Adrenal gland (tissue), 19 donors: ENCODE measurements at places on chromosomes 12 and 14.

DNA sequence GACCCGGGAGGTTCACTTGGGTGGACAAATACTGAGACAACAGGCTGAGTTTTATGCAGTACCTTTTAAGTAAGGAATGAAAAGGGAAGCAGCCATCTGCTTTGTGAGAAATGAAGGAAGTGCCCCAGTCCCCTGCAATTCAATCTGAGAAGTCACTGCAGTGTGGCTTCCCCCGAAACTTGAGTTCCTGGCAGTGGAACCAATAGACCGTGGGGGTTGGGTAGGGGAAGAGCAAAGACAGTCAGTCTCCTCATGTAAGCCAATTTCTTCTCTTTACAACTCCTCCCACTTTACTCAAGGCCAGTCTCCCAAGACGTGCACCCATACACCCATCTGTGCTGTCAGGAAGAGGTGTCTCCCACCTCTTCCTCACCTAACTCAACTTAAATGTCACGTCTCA, 206.5 kb downstream of the BCAT1 start:
- peak; percentile 62 for DNase-seq

- DNase-seq, result no peak
Observed at GRCh38 chr14:68710776-68711175, 82.1 kb downstream of the ZFP36L1 start.

GRCh38 chr12:112584266-112584722, 165.5 kb downstream of the PTPN11 start:
- no peak for DNase-seq

DNA sequence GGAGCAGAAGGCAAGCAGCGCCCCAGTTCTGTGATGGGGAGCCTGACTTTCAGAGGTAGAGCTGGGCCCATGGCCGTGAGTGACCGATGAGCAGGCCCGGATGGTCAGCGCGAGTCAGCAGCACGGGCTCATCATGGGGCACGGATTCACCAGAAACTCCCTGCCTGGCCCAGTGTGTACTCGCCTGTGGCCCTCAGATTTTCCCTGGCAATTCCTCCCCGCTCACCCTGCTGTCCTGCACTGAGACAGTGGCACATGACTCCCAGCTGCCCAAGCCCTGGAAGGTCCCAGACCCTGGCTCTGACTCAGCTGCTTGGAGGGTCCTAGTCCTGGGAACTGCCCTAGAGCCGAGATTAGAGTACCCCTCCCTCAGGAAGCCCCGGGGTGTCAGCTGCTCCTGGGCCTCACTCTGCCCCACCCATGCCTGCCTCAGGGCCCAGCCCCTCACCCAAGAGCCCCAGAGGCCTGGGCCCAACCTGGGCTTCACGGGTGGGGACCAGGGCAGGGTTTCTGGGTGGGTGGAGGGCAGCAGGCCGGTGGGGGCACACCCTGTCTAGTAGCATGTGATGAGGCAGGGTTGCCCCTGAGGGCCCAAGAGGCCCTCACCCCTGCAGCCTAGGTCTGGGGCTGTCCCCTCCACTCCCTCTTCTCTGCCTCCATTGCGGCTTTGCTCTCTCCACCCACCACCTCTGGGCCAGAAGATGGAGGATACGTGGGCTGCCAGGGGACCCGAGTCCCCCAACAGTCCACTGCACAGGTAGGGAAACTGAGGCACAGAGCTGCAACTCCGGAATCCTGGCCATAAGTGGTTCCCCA, 8.4 kb downstream of the TRMT61A start:
- DNase-seq, result no peak

DNA sequence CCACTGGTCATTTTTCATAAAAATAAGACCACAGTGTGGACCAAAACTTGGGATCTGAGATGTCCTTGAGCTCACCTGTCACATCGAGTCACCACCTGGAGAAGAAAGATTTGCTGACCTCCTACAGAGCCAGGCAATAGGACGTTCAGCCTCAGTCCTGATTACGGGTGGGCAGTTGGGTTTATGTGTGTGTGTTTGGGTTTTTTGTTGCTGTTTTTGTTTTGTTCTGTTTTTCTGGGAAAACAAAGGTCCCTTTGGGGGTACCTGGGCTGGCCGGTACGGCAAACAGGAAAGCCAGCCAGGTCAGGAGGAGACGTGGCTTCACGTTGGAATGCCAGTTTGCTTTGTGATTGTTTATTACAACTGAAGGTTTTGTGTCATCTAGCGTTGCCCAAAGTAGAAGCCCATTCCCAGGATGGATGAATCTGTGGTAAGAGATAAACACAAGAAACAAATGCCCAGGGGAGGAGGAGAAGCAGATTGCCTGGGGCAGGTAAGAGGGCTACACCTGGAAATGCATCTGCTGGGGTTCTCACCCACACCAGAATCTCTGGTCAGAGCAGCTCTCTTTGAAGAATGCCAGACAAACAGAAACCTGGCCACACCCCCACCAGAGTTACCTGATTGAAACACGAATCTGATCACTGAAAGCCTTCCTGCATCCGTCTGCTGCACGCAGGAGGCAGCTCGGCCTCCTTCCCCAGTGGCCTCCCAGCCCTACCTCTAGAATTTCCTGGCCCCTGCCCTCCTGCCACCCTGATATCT, 100.1 kb upstream of the DIO3 start:
- no peak for DNase-seq

DNA sequence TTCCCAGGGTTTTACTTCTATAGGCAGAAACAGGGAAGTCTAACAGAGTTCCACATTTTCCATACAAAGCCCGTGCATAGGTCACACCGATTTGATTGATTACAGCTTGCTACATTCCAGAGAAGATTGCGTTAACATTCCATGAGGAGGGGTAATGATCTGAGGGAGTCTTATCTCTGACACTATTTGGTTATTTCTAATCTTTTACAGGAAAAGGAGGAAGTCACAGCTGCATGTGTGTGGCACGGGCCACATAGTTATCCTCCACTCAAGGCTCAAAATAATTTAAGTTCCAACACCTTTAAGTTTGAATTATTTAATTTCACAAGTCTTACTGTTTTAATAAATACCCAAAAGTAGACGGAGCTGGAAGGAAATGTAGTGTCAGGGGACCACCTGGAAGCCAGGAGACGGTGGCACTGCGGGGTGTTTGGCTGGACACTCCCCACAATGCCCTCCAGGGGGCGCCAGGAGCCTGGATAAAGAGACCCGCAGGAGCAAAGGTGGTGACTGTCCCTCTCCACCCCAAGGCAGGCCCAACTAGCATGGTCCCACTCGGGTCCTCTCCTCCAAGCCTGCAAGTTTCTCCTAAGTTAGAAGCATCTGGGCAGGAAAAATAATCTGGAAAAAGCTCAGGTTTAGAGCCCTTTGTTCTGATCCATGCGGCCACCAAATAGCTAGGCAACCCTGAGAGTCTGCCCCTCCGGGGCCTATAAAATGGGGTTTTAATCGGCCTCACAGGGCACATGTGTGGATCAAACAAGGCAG, 20.2 kb downstream of the KRT8 start:
- peak; percentile 83 for DNase-seq

DNA sequence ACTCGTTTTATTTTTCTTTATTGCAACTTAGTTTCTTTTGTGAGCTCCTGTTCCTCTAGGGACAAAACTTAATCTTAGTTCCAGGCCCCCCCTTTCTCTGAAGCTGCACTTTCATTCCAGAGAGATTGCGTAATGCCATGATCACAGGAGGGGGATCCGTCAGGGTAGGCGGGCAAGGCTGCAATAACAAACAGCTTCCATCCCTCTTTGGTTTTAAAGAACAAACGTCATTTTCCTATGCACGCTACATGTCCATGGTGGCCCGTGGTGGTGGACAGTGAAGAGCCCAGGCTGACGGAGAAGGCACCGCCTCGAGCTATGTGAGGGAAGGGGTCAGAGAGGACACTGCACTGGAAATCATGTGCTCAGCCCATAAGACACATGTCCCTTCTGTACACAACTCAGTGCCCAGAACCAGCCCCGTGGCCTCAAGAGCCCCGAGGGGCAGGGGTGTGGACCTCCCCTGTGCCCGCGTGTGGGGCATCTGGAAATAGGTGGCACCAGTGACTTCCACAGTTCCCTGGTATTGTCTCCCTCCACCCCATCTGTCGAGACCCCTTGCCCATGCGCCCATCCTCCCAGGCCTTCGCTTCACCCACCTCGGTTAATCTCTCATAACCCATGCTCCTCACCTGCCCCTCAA, 161.4 kb downstream of the ADGRD1 start:
- no peak for DNase-seq

DNA sequence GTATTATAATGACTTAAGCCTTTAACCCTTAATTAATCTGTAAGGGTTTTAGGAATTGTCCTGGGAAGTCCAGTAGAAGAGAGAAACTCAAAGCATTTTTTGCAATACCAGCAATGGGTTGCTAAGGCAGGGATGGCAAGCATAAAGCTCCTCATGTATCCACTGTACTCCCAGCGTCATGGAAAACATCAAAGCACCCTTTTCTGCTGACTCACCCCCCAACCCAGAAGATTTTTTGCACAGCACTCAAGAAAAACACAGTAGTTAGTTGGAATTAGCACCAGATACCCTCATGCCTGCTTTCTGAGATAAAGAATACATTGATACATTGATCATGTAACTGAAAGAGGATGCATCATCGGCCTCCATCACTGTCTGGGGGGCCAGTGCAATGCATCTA, 199.1 kb upstream of the CNOT2 start:
- DNase-seq, result no peak

DNA sequence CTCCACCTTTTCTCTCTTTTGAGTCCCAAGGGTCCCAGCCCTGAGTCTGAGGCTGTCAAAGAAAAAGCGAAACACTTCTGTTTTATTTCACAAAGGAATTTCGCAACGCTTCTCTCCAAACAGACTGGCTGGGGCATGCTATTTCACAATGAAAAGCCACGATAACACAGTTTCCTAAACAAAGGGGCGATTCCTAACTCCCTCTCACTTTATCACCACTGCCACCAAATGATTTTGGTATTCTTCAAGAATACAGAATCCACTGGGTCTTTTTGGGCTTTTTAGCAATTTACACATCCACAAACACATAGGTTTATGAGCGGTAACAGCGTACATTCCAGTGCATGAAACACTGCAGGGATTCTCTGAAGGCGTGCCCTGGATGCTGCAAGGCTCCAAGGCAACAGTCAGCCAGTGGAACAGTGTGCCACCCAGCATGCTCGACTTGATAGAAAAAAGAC, 161.2 kb downstream of the DAD1 start:
- peak; percentile 55 for DNase-seq

- no peak for DNase-seq
Observed at GRCh38 chr14:22276913-22277816, 311.9 kb downstream of the DAD1 start.

GRCh38 chr14:36857136-36857535, 195.5 kb downstream of the PAX9 start:
- DNase-seq, result no peak

DNA sequence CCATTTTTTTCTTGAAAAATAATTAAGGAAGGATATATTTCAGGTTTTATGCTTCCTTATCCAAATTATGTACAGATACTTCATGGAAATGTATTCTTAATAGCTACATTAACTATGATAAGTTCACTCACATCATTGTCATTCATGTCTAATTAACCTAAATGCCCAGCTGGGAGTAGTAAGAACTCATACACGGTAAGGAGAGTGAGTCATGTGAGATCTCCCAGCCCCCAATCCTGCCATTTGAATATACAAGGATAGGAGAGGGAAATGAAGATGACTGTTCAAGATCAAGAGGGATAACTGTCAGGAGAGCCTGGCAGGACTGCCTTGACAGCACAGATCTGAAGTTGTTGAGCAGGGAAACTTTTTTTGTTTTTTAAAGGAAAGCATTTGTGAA, 343.4 kb upstream of the USP15 start:
- no peak for DNase-seq

- DNase-seq, result no peak
Observed at GRCh38 chr12:29204521-29204920, 55.4 kb downstream of the FAR2 start.

DNA sequence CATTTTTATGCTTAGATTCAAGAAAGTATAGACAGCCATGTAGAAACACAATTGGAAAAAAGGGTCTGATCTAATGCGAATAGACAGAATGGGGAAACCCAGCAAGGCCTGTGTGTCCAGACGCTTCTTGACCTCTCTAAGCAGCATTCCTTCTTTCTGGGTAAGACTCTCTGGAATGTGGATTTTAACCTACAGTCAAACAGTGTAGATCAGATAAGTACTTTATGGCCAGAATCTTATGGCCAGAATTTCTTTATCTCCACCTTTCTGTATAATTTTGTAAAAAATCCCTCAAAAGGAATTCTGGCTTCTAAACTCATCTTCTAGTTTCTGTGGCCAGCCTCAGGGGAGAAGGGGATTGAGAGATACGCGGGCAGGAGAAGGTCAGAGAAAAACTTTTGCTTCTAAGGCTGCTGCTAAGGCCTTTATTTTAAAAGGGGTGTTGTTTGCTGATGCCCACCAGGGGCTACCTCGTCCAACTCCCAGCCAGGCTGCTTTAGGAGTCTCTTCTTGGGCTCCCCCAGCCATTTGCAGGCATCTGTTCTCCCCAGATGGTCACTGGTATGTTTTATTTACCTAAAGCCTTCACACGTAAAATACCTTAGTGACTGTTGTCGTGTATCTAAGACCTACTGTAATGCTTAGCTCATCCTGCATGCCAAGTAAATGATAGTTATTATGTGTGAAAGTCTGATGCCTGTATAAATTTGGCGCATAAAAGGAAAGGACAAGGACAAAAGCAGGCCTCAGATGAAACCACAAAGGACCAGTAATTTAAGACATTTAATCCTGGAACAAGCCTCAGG, 68.4 kb downstream of the ANO6 start:
- no peak for DNase-seq

- DNase-seq, result no peak
Observed at GRCh38 chr14:86166541-86166940, 636.6 kb downstream of the FLRT2 start.

DNA sequence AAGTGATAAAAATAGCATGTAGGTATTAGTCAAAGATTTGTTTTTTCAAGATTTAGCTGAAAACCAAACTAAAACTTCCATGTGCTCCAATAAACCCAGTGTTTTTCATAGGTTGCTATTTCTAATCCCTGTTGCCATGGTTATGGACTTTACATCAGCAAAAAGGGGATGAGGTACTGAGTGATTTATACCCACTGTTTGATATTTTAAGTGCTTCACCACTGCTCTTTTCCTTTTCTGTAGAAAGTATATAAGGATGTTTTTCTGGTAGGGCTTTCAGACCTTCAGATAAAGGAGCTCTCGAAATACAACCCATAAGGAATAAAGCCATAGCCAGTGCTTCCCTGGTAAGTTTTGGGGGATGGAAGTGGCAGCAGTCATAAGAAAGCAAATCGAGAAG, at the start of gene OTOGL:
Gene OTOGL (plus strand): TSS at position 279 of the 400 bp plus-strand sequence. CDS start 109,895 bp downstream, outside the sequence.
- no peak for DNase-seq

DNA sequence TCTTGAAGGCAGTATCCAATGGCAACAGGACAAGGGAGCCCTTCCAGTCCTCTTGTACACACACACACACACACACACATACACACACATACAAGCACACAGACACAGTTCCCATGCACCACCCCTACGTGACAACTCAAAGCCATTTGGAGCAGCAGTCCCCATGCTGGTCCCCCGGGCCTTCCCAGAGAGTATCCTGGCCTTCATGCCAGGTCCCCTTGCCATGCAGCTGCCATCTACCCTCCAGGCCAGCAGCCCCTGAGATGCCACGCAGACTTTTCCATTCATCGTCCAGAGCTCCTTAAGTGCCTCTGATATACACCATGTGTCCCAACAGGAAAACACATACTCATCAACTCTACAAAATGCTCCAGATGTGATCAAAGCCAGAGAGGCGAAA, 159.5 kb downstream of the ANO2 start:
- no peak for DNase-seq

GRCh38 chr14:90599748-90600507, 203.1 kb downstream of the CALM1 start:
- DNase-seq, result no peak
